ENCODE measurements at places on chromosomes 6 and 20.

DNA sequence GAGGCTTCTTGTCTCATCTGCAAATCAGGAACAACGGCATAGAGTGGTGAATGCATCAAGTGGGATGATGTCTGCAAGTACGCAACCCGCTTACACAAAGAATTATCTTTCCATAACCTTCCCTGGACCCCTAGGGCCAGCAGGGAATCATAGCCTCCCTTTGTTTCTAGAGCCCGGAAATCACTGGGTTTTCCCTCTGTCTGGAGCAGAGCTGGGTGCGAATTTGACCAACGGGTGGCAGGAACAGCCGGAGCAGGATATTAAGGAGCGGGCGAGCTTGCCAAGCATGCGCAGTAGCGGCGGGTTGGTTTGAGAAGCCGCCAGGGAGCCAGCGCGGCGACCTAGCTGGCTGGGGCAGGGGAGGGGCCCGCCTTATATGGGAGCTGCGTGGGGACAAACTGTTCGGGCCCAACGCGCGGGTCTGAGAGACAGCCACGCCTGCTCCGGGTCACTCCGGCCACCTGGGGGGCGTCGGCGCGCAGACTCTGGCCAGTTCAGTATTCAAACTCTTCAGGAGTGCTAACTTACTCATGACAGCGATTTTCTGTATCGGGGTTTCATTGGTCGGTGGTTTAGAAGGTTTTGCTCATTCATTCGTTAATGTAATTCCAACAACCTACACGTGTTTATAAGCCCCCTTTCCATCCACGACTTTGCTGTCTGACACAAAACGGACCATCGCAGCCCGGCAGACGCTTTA is 1.6 kb upstream of the KIF16B start:
- peak; percentile 82 for DNase-seq

- DNase-seq: no peak
Measured at GRCh38 chr20:24275946-24276705, 193.3 kb upstream of the SYNDIG1 start.

DNA sequence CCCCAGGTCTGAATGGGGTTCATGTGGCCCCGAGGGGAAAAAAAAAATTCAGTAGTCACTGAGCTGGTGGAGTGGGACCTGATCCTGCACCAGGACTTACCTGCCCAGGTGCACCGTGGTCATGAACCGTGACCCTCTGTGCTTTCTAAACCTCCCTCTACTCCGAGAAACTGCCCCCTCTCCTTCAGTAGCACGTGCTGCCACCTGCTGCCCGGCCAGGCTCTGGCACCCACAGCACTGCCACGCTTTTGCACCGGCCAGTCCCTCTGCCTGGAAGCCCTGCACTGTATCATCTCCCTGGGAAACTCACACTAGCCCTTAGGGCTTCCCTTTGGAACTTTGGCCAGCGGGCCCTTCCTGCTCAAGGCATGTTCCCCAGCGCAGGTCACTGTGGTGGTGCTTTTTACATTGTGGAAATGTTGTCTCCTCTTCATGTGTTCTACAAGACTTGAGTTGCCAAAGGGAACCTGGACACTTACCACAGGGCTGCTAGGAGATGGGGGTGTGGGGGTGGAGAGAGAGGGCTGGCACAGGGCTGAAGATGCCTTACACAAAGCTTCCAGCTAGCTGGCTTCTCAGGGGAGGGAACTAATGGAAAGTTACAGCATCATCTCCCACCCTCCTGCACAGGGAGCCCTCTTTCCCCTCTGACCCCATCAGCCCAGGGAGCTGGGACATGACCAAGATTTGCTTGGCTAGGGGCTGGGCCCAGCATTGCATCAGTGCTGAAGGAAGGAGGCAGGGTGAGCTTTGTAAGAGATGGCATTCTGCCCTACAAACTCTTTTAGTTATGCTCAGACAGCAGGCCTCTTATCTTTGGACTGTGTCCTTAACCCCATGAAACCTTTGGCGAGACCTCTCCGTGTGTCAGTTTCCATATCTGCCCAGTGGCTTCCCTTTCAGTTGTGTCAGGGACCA is 2.5 kb upstream of the PTPRT start:
- DNase-seq: no peak

- DNase-seq: no peak
Measured at GRCh38 chr6:2132416-2132815, 113.0 kb downstream of the GMDS start.

GRCh38 chr6:166997768-166998255 is 1.4 kb upstream of the CEP43 start:
- DNase-seq: peak; percentile 68

DNA sequence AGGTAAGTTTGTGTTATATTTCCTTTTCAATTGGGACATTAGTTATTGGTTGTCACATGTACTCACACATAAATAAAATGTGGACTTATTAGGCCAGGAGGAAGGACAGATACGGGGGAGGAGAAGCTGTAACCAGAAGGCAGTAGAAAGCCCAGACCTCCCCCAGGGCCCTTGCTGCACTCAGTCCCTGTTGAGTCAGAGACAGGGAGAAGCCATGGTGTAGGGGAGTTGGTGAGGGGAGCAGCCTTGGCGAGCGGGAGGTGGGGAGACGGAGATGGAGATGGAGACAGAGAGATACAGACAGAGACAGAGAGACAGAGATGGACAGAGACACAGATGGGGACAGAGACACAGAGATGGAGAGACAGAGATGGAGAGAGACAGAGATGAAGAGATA is 263.2 kb downstream of the DLL1 start:
- peak; percentile 4 for DNase-seq

GRCh38 chr6:168417679-168418557 is 23.1 kb upstream of the SMOC2 start:
- DNase-seq: no peak

DNA sequence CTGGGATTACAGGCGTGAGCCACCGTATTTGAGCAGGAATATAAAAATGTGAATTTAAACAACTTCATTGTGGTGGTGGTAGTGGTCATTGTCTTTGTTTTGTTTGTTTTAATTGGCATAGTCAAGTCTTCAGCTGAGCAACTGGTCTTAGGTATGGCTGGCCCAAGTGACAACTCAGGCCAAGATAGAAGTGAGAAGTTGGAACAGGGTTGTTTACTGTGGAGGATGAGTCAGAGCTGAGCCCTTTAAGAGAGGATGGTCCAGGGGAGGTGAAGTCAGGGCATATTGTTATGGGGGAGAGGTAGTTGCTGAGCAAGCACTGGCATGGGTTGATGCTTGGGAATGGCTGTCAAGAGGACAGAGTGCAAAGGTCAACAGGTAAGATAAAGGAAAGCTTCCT is 308.2 kb downstream of the FARS2 start:
- peak; percentile 18 for DNase-seq

DNA sequence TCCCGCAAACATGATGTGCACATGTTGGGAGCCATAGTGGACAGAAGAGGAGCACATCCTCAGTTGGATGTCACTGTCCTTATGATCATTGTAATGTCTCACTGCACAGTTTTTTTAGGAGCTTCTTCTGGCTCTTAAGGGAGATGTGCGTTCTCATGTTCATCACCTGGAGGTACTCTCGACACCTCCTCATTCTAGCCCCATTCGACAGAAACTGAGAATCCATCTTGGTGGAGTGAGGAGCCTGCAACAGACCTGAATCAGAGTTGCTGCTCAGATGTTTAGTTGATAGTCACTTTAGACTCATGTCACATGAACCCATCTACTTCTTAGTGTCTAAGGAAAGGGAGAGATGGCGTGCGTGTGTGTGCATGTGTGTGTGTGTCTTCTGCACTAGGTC is 2.3 kb upstream of the BMP6 start:
- no peak for DNase-seq

DNA sequence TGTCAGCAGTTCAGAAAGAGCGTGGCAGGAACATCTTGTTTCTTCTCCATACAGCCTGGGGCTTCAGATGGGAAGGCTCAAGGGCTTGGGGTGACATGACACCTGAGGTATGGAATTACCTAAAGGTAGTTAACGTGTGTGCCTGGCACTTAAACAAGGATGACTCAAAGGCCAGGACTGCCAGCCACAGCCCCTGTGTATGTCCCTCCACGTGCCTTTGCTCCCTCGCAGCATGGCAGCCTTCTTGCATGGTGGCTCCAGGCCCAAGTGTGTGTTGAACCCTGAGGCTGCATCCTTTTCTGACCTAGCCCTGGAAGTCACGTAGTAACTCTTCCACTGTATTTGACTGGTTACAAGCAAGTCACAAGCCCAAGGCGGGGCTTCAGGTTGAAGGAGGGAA is 33.6 kb upstream of the MYL9 start:
- DNase-seq: no peak

- no peak for DNase-seq
Measured at GRCh38 chr6:81088145-81088544, 664.3 kb downstream of the TENT5A start.

DNA sequence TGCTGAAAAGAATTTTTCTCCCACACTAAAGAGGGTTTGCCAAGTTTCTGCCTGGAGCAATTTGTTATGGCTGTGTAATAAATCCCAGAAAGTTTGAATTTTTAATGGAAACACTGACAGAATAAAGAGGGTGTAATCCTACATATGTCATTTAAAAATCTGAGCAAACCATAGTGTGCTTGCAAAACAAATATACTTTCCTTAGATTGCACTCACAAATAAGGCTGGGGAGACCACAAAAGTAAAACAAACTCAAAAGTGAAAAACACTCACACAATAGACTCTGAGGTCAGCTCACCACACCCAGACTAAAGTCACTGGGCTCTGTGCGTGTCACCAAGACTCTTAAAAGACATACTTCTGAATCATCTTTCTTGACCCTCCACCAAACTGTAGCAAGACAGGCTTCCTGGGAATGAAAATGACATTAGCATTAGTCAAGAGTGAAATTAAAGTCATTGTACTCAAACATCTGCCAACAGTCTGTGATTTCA is 4.8 kb upstream of the ATXN1 start:
- peak; percentile 99 for DNase-seq

DNA sequence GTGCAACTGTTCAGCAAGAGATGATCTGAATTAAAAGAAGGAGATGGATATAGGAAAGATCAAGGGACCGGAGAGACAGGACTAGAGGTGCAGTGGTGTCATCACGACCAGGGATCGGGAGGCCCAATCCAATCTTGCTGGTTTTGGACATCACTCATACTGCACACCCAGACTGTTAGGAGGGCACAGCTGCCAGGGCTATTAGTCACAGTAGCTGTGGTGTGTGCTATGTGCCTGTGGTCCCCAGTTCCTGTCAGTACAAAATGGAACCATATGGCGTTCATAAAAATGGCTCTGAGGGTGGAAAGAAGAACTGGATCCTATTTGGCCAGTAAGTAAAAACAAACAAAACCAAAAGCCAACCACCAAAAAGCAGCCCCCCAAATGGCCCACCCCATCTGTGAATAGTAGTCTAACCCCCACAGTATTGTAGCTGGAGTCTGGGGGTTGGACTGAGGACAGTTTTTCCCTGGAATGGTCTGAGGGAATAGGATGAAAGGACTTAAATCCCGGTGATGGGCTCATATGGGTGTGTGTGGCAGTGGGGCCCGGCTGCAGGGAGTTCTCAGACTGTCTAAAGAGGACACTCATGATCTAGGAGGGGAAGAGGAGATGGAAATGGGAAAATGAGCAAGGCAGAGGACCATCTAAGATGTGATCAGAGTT is 9.3 kb upstream of the NNAT start:
- peak; percentile 94 for DNase-seq

GRCh38 chr6:112560651-112561050 is 213.5 kb downstream of the RFPL4B start:
- DNase-seq: peak; percentile 15
